ENCODE measurements at places on chromosomes 6 and 20.
A peak's percentile ranks its signal among the peaks of the same experiment; 100 is the strongest.

DNA sequence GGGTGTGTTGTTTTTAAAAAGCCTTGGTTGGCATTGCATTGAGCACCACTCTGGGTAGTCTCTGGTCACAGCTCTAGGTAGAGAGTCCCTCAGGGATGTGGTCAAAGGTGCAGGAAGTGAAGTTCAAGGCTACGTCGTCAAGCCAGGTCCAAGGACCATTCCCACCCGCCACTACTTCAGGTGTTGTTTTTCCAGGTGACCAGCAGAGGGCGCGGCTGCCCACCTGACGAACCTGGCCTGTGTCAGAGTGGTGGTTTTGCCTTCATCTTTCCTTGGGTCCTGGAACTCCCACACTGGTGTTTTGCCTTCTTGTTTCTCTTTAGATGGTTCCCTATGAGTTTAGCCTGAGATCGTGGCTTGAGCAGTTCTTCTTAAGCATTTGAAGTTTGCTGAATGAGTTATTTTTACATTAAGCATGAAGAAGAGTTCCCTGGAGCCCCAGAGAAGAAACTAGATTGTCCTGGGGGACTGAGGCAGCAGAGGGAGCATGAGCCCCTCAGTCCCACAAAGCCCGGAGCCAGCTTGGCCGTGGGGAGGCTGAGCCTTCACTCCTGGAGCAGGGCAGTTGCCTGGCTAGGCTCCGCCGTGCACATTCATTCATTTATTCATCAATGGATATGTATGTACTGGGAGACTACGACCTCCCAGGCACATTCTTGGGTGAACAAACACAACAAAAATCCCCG lies 5.6 kb upstream of the PHACTR3 start:
- DNase-seq = no peak

DNA sequence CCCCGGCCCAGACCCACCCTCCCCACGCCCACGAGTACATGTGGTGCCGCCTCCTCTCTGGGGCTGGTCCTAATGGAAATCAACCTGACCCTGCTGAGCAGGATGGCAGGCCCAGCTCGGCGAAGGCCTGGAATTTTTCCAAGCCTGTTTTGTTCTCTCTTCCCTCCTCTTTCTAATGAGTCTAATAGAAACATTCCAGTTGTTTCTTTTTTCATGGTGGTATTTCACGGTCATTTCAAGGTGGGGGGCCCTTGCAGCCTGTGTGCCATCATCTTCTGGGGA lies 16.6 kb downstream of the SMOC2 start:
- no peak for DNase-seq

- DNase-seq = no peak
Measured at GRCh38 chr6:29651413-29652197, 5.3 kb upstream of the MOG start.

DNA sequence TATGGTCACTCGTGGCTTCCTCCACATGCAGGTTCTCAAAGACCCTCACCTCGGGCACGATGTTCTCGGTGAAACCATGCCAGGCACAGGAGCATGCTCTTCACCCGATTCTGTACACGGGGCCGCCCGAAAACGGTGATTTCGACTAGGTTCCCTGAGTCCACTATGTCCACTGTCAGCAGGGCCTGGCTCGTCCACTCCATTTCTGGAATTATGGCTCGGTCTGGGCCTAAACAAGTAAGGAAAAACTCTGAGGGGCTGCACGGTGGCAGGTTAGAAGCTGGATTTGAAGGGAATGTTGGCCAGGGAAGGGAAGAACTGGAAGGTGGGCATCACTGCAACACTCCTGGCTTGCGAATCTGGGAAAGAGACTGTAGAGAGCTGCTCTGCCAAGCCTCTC lies 540 bp downstream of the OOEP start:
- no peak for DNase-seq

GRCh38 chr6:20029979-20030378 lies 182.3 kb downstream of the MBOAT1 start:
- DNase-seq = no peak

DNA sequence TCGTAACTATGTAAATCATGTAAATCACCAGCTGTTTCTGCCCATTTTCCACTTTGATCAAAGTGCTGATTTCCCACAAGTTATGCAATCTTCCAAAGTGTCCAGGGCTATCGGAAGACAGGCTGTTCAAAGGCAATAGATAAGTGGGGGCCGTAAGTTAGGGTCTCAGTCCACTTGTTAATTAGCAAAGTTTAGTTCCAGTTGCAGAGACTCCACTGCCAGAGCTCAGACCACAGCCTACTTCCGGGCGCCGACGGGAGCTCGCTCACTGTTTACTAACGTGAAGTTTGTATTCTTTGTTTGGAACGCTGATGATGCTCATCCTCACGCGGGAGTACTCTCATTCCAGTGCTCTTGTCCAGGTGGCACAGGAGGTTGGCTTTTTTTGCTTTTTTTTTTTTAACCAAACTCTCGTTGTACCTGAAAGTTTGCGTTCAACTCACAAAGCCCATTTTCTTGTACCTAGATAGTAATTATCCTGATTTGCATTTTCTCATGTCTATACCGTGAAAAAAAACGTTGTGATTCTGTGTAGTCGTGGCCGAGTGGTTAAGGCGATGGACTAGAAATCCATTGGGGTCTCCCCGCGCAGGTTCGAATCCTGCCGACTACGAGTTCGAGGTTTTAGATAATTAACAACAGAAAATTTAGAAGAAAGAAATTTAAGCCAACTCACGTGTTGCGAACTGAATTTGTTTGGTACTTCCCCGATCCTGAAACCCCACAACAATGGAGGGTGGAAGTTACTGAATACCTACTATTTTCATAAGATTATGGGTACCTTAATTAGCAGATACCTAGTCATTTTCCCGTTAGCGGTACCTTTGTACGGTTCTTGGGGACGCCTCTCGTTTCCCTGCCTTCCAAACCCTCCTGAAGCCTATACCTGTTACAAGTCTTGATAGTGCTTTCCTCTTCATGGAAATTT lies 29.9 kb upstream of the ZNF184 start:
- DNase-seq = peak; percentile 29

GRCh38 chr20:38883081-38883980 lies 42.9 kb upstream of the FAM83D start:
- no peak for DNase-seq

DNA sequence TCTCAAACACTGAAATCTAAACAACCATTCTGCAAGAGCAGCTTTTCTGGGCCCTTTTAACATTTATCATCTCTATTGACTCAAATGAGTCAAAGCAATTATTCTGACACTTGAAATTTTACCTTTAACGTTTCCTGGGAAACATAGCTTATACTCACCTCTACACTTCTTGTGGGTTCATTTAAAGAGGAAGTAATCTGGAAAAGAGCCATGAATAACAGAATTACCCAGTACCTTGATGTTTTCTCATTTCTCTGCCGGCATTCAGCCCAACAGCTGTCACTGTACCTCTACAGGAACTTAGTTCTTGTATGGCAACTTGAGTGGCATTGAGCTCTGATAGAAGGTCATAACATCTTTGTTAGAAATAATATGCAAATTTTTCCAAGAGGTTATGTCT lies 272.2 kb downstream of the KCNQ5 start:
- no peak for DNase-seq

DNA sequence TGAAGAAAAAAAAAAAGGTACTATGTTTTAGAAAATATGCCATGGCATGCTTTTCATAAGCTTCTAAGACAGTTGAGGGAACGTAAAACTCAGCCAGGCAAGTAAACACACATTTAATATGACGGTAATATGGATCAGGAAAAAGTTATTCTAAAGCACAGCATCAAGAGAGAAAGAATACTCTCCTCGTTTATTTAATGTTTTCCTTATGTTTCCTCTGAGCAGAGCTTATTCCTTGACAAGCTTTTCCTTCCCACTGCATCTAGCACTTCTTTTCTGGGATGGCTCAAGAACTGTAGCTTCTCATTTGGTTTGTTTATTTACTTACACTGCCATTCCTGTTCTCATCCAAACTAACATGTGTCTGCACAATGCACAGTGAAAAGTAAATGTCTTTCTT lies 2.7 kb upstream of the RSPO3 start:
- no peak for DNase-seq

All from stimulated activated CD8-positive, alpha-beta memory T cell treated with anti-CD3 and anti-CD28 coated beads, Interleukin-2, amount 100 ng/mL, for 1 hour (primary cell).